SK-N-SH (cell line): ENCODE measurements at places on chromosomes 6 and 20. TPM values are rescaled to one million over a fixed set of nuclear protein-coding genes. Genes with fewer than 3 reads are reported as not detected.

DNA sequence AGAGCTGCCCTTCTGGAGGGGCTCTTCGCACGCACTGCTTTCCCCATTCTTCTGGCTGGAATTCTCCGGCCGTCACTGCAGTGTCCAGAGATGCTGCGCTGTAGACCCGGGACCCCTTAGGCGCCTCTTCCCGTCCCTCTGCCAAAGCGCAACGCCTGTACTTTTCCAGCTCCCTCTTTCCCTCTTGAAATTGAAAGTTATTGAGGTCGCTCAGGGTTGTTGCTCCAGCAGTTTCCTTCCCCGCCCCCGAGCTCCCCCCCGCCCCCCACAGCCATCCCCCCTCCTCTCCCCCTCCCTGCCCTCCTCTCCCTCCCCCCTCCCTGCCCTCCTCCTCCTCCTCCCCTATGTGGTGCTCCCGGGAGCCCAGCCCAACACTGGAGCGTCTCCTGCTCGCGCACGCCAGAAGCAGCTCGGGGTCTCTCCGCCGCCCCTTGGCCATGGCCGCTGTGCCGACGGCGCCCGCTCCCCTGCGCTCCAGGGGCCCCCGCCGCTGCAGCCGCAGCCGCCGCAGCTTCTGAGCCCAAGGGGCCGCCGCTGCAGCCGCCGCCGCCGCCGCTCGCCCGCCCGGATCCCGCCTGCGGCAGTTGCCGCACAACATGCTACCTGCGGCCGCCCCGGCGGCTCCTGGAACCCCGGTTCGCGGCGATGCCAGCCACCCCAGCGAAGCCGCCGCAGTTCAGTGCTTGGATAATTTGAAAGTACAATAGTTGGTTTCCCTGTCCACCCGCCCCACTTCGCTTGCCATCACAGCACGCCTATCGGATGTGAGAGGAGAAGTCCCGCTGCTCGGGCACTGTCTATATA, at the start of gene RSPO3:
TSS of gene RSPO3 (plus strand) at position 374 of the 804 bp plus-strand sequence. CDS start 522 bp downstream, outside the sequence.
- peaks cover 52% of the 10 kb centered on the region for H3K27me3 ChIP-seq
- H3K4me1 ChIP-seq = no peaks in the 10 kb centered on the region; the same call in 1 of the 2 replicates
- peak; percentile 44 for DNase-seq
- no peaks in the 10 kb centered on the region for H3K36me3 ChIP-seq

CYP39A1 gene
- polyA plus RNA-seq = not detected in 2 replicates

PTPRA gene
- 47.6 and 55.4 TPM in 2 replicates for polyA plus RNA-seq

- H3K27ac ChIP-seq = no peak overlapping the region
Measured at GRCh38 chr20:59829054-59829785, 104.2 kb downstream of the SYCP2 start.

DNA sequence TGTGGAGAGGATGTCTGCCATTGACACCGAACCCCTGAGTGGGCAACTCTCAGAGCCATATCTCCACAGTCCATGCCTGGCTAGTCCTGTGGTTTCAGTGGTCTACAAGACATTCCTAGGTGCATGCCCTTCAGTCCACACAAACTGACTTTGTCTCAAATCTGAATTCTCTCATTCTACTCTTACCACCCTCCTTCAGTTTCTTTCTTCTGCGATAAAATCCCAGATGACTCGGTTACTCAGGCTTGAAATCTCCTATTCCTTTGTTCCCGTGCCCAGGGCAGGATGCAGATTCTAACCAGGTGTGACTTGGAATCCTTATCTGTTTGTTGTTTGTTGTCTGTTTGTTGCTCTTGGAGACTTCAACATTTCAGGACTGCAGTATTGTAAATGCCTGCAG, 9.3 kb downstream of the CDS2 start:
- no peak overlapping the region for H3K27ac ChIP-seq
- no peak for DNase-seq
- no peaks in the 10 kb centered on the region for H3K27me3 ChIP-seq
- H3K4me3 ChIP-seq = no peak overlapping the region
- no peaks in the 10 kb centered on the region for H3K36me3 ChIP-seq

DNA sequence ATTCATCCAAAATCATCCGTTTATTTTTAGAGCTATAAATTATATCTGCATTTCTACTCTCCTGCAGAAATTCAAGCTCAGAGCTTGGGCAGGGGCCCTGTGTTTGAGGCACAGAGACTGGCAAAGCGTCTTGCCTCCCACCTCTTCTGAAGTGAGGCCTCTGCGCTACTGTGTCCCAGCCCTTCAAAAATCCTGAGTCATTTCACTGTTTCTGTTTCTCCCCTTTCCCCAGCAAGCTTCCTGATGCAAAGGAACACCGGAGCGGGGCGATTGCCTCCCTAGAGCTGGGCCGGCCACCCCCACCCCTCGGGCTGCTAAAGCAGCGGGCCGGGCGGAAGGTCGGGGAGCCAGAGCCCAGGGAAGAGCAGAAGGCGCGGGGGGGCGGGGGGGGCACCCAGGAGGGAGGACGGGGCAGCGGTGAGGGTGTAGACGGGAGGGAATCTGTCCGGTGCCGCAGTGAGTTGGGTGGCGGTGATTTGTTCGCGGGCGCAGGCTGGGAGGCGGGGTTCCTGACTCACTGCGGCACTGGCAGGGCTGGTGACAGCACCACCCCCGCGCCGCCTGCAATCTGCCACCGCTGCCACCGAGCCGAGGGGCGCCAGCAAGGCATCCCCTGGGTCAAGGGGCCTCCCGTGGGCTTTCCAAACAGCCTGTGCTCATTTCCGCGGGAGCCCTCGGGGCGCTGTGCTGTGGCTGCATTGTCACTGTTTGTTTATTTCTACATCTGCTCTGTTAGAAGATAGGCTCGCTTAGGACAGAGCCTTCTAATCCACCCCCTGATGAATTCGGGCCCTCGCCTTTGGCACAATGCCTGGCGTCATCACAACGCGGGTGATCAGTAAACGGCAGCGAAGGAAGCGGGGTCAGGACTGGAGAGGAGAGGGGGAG, 46.5 kb upstream of the SNAP25 start:
- no peaks in the 10 kb centered on the region for H3K27me3 ChIP-seq
- H3K4me1 ChIP-seq = no peaks in the 10 kb centered on the region
- no peaks in the 10 kb centered on the region for H3K36me3 ChIP-seq

GRCh38 chr6:161233986-161234661, 39.7 kb downstream of the AGPAT4 start:
- H3K4me1 ChIP-seq = peaks cover 16% of the 10 kb centered on the region; the same call in 1 of the 2 replicates
- H3K27ac ChIP-seq = peak overlapping the region; percentile 62
- no peaks in the 10 kb centered on the region; the same call in 1 of the 2 replicates for H3K36me3 ChIP-seq
- H3K4me3 ChIP-seq = no peak overlapping the region
- H3K27me3 ChIP-seq = no peaks in the 10 kb centered on the region

GRCh38 chr6:170209354-170210025, 81.4 kb downstream of the DLL1 start:
- peak; percentile 36 for DNase-seq
- no peaks in the 10 kb centered on the region for H3K27me3 ChIP-seq
- H3K4me3 ChIP-seq = no peak overlapping the region

- no peaks in the 10 kb centered on the region for H3K4me1 ChIP-seq
- no peak for DNase-seq
- no peak overlapping the region for H3K27ac ChIP-seq
- no peak overlapping the region for H3K4me3 ChIP-seq
- no peaks in the 10 kb centered on the region for H3K36me3 ChIP-seq
- H3K27me3 ChIP-seq = no peaks in the 10 kb centered on the region
Measured at GRCh38 chr6:50862176-50862575, 43.5 kb downstream of the TFAP2B start.
